ENCODE measurements at places on chromosomes 13 and 19.
A peak's percentile ranks its signal among the peaks of the same experiment; 100 is the strongest.

DNA sequence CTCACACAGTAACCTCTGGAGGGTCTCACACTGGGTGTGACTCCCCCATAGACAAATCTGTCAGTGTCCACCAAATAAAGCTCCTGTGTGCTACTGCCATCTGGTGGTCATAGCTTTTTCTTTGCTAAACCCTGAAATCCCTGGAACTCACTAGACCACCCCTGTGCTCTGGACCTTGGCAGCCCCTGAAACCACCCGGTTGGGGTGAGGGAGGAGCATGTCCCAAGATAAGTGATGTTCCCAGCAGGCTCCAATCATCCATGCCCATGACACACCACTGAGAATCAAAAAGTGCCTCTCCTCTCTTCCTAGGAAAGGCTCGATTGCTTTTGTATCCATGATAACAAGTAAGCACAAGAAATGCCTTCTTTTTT, 6.5 kb upstream of the HSD17B14 start:
- no peak for DNase-seq

DNA sequence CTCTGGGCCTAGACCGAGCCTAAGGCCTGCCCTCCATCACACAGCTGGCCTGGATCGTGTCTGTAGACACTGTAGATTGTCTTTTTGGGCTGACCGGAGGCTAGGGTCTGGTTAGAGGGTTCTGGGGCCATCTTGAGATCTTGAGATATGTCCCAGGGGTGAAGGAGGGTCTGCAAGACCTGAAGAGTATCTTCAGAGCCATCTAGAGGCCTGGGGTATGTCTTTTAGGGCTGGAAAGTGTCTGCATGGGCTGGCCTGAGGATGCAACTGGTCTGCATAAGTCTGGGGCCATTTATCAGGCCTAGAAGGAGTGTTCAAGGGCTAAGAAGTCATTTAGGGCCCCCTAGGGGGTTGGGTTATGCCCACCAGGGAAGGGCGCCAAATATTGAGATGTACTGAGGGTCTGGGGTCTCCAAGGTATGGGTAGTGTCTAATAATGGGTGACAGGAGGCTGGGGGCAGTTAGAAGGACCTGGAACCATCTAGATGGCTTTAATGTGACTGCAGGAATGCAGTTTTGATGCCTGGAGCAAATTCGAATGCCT, 555 bp downstream of the SCAF1 start:
- no peak for DNase-seq

DNA sequence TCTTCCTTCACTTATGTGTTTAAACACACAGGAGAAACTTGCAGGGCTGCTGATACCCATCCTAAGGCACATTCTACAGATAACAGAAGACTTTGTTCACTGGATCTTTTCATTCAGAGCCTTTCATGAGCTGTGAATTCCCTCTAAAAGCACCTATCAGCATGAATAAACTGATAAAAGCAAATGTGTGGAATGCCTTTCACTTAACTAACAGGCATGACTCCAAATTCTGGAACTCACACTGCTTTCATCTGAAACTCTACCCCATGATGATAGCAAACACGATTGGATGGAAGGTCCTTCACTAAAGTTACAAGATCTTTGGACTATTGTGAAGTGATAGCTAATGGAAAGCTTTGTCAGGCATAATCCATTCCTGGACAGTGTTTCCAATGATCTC, 457.3 kb downstream of the EFNB2 start:
- peak; percentile 3 for DNase-seq

- no peak for DNase-seq
Observed at GRCh38 chr13:26325876-26326275, 71.9 kb downstream of the CDK8 start.

- DNase-seq, result peak; percentile 86
Observed at GRCh38 chr13:97257800-97258799, 36.0 kb downstream of the MBNL2 start.

DNA sequence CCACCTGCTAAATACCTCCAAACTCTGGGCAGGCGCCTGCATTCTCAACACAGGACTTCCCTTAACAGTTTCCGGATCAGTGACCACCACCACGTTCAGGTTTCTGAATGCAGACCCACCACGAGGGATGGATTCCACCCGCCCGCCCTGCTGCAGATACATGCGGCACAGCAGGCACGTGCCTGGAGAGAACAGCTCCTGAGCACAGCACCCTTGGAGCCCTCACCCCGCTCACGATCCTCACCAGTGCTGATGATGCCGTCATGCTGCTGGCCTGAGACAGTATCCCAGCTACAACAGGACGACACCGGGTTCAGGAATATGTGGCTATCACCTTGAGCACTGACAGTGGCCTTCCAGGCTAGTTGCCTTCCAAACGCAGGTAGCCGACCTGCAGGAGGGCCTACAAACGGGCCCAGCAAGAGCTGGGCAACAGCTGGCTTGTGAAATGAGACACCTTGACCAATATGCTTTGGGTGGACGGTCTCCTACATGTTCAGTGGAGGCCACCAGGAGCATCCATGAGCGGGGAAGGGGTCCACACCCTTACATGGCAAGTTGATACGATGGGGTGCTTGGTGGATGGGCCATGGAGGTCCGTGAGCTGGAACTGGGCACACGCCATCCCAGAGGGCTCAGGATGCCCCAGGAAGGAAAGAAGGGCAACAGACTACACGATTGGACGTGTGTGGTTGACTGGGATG, 9.9 kb upstream of the QTRT1 start:
- DNase-seq, result no peak

DNA sequence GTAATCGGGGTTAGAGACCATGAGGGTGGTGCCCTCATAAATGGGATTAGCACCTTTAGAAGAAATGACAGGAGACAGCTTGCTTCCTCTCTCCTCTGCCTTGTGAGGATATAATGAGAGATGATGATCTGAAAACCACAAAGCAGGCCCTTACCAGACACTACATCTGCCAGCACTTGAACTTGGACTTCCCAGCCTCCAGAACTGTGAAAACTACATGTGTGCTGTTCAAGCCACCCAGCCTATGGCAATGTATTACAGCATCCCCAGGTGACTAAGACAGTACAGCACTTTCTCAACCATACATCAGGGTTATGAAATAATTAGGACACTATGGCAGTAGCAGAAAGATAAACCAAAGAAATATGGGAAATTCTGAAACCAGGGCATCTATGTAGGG, 7.4 kb downstream of the ZNF564 start:
- no peak for DNase-seq

GRCh38 chr13:113457510-113457909, 4.2 kb upstream of the ADPRHL1 start:
- no peak for DNase-seq

GRCh38 chr13:41296879-41297646, 14.0 kb upstream of the NAA16 start:
- no peak for DNase-seq

DNA sequence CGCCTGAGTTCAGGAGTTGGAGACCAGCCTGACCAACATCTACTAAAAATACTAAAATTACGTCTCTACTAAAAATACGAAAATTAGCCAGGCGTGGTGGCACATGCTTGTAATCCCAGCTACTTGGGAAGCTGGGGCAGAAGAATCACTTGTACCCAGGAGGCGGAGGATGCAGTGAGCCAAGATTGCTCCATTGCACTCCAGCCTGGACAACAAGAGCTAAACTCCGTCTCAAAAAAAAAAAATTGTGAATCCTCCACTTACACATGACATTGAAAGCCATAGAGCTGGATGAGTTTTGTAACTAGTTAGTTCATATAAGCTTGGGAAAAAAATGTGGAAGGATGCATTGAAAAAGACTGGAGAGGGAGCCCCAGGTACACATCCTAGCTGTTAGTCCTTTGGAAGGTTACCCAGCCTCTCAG, 452 bp upstream of the PSMD8 start:
- no peak for DNase-seq

GRCh38 chr13:70162141-70162540, 53.9 kb upstream of the KLHL1 start:
- DNase-seq, result no peak

GRCh38 chr13:96851856-96852445, 142.3 kb downstream of the OXGR1 start:
- no peak for DNase-seq

DNA sequence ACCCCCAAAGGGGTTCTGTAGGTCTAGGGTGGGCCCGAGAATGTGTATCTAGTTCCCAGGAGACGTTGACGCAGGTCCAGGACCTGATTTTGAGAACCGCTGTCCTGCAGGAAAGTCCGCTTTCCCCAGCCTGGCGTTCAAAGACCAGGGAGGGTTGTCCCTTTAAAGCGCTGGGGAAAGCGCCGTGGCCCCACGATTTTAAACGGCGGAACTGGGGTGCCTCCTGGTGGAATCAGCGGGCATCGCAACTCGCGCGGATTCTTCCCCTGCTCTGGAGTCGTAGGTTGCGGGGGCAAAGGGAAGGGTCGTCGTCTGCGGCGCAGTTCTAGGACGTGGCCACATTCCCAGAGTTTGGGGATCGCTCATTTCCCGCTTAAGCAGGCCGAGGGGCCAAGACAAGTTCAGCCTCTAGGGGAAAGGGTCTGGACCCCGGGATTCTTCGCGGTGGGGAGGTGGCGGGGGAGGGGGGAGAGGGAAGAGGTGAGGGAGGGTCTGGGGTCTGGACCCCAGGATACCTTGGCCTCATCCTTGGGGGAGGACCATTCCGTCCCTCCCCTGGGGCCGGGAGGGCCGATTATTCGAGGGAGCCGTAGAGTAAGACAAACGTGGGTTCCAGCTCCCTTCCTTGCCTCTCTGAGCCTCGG, 7.7 kb downstream of the PNMA8B start:
- no peak for DNase-seq

DNA sequence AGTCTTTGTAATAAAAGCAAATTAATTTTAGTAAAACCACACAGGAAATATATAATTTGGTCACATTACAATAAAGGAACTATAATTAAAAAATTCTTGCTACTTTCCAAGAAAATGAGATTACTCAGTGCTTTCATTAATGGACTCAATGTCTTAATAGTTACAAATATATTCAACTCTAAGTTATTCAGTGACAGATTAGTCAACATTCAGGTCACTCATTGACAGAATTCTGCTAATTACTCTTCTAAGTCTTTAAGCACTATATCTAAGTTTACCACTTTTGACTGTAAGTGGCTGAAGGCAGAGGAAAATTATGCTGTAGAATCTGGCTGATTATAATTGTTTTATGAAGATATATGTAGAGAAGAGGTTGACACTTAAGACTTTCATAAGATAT, 1365.0 kb downstream of the EFNB2 start:
- DNase-seq, result no peak

- no peak for DNase-seq
Observed at GRCh38 chr13:112895521-112896465, 73.2 kb upstream of the MCF2L start.

DNA sequence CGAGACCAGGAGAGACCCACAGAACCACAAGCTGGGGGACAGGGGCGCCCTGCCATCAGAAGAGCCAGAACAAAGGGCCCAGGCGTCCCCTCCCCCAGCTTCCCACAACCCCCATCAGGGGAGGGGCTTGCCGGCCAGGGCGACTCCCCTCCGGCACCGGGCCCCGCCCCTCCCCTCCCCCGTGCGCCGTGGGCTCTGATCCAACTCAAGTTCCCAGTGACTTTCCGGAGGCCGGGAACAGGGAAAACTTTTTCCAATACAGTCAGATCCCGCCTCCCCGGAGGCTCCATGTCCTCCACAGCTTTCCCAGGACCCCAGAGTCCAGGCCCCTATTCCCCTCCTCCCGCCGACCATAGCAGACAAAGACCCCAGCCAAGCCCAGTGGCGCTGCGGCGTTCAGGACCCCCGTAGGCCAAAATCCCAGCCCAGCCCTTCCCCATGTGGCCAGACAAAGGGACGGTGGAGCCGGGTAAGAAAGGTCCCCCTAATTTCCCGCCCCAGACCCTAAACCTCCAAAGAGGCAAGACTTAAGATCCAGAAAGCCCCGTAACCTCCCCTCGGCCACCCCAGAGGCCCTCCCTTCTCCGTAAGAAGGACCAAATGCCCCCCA, 673 bp downstream of the TEAD2 start:
- DNase-seq, result peak; percentile 39

GRCh38 chr13:78934336-78934735, 275.4 kb upstream of the OBI1 start:
- DNase-seq, result no peak

- no peak for DNase-seq
Observed at GRCh38 chr19:47649588-47649987, 40.7 kb downstream of the BICRA start.

DNA sequence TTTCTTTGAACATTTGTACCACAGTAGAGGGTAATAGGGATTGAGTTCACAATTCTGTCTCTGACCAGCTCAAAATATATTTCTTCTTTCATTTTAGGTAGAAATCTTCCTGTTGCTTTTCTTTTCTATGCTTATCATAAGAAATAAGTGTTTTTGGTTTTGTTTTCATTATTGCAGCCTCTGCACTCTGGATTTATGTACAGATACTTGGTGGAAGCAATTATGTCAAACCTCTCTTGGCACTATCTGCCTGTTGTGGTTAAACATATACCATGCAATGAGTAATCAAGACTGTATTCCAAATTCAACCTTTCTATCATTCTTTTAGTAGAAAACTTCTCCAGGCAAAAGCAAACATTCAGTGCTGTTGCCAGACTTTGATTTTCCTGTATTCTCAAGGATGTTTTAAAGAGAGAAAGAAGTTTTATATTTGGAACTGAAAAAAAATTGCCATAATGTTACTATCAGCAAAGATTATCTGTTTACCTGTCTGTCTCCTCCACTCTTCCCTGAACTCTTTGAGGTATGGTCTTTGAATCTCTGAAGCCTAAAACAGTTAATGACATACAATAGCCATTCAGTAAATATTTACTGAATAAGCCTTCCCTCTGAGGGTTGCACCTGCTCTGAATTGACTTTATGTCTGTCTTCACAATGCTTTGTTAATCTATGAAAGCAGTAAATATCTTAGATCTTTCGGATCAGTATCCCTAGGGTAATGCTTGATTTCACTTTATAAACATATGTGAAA, 612.5 kb upstream of the PRR20A start:
- DNase-seq, result no peak
